ENCODE measurements at places on chromosomes 3 and 15. TPM values are rescaled to one million over a fixed set of nuclear protein-coding genes. Genes with fewer than 3 reads are reported as not detected.

MST1R gene
- 131 TPM for total RNA-seq

C3orf85 gene
- not detected for total RNA-seq

SLC9C1 gene
- 0.46 TPM for total RNA-seq

FGD5 gene
- 62.5 TPM for total RNA-seq

WDR72 gene
- total RNA-seq = 10.7 TPM

CFAP91 gene
- total RNA-seq = 6.7 TPM

CFAP100 gene
- 0.40 TPM for total RNA-seq

GNB4 gene
- total RNA-seq = 14.5 TPM

IGSF10 gene
- total RNA-seq = 13.6 TPM

EPHA3 gene
- total RNA-seq = 15.3 TPM

LRRC31 gene
- 2.9 TPM for total RNA-seq

LRRN1 gene
- 33.0 TPM for total RNA-seq

DNA sequence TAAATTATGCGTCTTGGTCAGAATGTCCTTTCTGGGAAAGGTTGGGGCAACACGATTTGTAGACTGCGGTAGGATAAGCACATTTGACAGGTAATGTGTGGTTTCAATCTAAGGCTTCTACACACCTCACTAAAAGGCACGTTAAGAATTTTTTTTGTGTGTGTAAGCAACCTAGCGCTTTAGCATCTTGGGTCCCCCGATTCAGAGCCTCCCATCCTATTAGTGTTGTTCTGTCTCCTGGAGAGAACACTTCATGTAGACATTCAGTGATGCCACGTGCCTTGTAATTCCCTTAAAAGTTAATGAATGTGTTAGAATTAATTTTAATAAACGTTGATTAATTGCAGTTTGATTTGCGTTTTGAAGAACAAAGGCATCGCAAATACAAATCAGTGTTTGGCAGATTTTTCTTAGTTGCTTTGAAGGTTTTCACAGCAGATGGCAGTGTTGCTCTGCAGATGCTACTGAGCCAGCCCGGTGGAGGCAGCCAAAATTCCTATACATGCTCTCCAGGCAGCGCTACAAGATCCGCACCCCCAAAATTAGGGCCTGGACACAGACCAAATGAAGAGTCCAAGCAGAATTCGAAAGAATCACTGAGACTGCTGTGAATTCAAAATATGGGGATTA lies 63.5 kb downstream of the OTOL1 start:
- DNase-seq = peak; percentile 33

DNA sequence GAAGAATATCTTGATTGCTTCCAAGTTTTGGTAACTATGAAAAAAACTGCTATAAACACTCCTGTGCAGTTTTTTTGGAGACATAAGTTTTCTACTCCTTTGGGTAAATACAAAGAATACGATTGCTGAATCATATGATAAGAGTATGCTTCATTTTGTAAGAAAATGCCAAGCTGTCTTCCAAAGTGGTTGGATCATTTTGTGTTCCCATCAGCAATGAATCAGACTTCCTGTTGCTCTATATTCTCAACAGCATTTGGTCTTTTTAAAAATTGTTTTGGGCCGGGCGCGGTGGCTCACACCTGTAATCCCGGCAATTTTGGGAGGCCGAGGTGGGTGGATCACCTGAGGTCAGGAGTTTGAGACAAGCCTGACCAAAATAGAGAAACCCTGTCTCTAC lies 14.5 kb downstream of the BTD start:
- DNase-seq = no peak

GRCh38 chr3:3448468-3448867 lies 269.0 kb upstream of the CRBN start:
- no peak for DNase-seq

GRCh38 chr15:23039917-23040281 lies 530 bp upstream of the TUBGCP5 start:
- no peak for DNase-seq

GRCh38 chr3:24060055-24060454 lies 115.0 kb downstream of the NR1D2 start:
- DNase-seq = no peak

GRCh38 chr3:124768812-124769211 lies 38.6 kb downstream of the UMPS start:
- DNase-seq = no peak

DNA sequence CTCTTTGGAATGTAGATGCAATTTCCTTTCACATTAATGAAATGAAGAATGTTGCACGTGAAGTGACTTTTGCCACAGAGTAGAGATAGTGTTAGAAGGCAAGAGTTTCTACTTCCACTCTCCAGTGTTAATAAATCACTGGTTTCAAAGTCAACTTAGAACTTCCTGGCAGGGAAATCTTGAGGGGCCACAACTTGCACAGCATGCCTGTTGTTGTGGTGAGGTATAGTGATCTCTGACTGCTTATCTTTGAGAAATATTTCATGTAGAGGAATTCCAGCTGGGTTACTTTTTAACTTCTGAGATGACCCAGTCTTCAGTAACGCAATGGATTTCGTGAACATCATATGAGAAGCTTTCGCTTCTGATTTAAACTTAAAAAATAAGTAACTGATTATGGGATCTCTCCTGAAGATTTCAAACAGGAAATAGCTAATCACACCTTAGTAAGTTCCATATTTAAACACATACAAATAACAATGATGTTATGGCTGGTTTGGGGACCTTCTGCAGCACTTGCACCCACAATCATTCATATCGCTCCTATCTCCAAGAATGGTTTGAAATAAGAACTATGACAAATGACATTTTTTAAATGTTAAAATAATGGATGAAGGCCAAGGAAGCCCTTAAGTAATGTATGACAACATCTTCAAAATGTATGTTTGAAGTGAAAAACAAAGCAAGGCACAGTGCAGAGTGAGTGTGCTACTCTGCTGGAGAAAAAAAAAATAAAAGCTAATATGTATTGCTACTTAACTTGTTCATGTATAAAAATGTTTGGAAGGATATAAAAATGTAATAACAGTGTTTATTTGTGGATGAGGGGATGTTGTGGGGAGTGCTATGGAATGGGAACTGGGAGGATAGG lies 726.5 kb upstream of the NECTIN3 start:
- DNase-seq = peak; percentile 47

GRCh38 chr15:58650102-58650501 lies 99.4 kb downstream of the ADAM10 start:
- no peak for DNase-seq

DNA sequence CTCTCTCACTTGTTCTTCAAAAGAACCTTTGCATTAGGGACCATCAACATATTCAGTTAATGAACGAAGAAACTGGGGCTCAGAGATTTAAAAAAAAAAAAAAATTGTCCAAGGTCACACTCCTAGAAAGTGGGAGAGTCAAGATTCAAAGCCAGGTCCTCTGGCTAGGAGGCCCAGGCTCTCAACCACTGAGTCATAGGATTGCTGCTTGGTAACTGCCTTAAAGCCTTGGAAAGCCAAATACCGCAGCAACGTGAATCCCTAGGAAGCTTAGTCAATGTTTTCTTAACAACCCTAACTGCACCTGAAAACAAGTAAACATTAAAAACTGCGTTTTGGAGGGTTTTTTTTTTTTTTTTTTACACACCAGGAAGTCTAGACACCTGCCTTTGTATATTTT lies 156.8 kb downstream of the WNT5A start:
- no peak for DNase-seq

DNA sequence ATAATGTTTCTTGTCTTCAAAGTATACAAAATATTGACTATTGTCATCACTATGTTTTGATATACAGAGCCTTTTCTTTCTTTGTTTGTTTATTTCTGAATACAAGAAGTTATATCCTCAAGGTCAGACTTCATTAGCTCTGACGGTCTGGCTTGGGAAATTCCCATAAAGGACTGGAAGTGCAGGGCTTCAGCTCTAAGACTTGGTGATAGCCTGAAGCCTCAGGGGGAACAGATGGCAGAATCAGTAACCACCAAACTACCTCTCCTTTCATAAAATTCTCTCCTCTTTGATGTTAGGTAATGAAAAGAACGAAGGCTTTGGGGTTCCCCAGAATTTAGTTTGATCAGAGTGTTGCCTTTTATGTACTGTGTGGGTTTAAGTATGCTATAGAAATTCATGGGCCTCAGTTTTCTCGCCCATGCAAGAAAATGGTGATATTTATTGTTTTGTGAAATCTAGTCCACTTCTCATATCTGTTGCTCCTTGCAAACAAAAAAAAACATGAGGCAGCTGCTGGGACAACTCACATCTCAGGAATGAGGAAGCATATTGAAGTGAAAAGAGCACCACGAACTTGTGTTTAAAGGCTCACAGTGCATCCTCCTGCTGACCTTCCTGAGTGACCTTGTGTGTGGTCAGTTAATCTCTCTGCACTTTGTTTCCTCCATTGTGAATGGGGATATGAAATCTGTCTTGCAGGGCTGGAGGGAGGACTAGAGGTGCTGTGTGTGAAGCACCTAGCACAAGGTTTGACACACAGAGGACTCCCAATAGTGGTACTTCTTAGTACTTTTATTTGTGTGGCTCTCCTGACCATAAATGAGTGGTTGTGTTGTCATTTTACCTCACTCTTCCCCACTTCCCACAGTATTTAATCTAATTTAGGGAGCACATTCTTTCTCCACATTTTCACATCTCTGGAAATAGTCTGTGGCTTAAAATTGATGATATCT lies 569.8 kb upstream of the IL12A start:
- DNase-seq = no peak

- no peak for DNase-seq
Observed at GRCh38 chr3:62046326-62046725, 327.0 kb downstream of the FEZF2 start.

DNA sequence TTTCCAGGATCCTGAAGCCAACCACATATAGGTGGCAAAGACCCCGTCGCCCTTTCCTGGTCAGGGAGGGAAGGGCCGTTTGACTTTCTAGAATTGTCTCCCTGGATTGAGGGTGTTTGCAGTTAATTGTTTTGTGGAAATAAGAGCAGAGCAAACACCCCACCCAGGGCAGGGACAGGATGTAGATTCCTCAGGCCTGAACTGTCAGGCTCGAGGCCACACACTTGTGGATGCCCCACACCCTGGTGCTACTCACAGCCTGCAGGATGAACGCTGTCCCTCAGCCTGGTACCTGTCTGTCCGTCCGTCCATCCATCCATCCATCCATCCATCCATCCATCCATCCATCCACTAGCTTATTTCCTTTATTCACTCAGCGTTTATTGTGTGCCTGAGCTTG lies 29.9 kb upstream of the FLNB start:
- no peak for DNase-seq

DNA sequence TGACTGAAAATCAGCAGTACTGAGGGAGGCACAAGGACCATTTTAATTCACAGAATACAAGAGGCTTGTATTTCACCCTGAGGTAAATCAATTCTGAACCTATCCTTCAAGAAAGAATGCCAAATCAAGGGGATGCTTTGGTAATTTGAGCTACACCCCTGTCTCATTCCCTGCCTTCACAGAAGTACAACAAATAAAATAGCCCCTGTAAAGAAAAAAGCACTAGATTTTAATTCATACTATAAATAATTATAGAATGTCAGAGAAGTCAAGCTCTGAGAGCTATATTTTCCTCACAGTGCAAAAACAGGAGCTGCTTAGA lies 249.0 kb downstream of the ISL2 start:
- DNase-seq = no peak

Data from mucosa of gallbladder (tissue), 1 donor.